ENCODE measurements at places on chromosomes 6 and 20. TPM values are rescaled to one million over a fixed set of nuclear protein-coding genes. Genes with fewer than 3 reads are reported as not detected.

- DNase-seq = no peak
Measured at GRCh38 chr6:159282421-159282820, 113.2 kb downstream of the FNDC1 start.

GRCh38 chr6:90304308-90304707, 7.7 kb upstream of the BACH2 start:
- no peak for DNase-seq

GRCh38 chr6:146770965-146771735, 172.4 kb downstream of the ADGB start:
- no peak for DNase-seq

DNA sequence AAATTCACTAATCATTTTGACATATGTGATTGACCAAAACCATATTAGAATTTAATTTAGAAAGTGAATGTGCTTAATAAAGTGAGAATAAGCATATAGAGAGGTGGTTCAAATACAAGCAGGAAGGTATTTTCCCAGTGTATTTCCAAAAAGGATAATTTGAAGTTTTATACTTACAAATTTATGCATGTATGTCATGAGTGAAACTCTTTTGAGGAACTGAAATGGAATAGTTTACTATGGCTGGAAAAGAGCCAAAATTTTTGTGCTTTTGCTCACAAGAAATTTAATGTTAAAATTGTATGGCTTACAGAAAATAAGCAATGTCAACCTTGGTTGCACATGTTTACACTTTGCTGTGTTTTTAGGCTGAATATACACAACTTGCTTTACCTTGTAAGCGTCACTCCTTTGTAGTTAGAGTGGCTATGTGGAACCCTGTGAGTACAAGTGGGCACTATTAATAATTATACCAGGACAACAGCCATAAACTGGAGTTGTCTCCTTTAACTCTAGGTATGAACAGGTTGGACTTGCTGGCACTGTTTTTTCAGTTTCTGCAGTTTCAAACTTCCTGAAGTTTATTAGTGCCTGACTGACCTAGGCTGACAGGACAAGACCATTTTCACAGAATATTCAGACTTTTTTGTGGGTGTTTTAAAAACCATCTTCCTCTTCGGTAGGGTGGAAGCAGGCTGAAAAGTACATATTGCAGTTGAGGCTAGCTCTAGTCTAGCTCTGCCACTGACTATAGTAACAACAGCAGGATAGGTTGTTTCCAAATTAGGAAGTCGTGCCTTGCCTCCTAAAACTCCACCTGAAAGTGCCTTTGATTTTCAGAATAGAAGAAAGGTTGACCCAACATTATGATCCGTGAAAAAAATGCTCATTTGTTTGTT, 6.0 kb downstream of the AFDN start:
- DNase-seq = no peak

The PIGT gene
- 94.3 TPM for total RNA-seq

GRCh38 chr6:42239736-42240375, 22.2 kb upstream of the MRPS10 start:
- no peak for DNase-seq

- DNase-seq = peak; percentile 49
Measured at GRCh38 chr6:106381881-106382280, 21.4 kb downstream of the CRYBG1 start.

The COX4I2 gene
- total RNA-seq = 4.0 TPM

DNA sequence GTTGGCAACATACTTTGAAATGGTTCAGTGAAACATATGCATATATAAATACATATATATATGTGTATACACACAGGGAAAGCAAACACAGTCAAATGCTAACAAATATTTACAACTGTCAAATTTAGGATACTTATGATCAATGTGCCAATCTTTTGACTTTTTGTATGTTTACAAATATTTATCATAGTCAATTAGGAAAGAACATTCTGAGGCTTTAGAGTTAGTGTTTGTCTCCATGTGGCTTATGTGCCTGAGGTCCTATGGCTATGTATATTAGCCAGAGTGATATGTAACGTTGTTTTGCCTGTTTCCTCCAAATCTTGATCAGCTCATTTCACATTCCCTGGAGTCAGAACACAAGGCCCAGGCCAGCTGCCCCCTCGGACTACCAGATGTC, 126.5 kb upstream of the MAN1A1 start:
- no peak for DNase-seq

The POM121L2 gene
- not detected for total RNA-seq

The GLP1R gene
- total RNA-seq = 0.36 TPM

DNA sequence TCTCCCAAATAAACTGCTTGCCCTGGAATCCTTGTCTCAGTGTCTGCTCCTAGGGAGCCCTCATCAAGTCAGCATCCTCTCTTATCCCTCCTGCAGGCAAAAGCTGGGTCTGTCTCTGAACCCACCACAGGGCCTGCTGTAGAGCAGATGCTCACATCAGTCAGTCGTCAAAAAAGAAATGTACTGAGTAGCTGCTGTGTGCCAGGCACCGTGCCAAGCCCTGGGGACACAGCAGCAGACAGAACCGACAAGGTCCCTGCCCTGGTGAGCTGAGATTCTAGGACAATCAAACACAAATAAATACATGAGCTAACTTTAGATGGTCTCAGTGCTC, 68.5 kb downstream of the EYA2 start:
- no peak for DNase-seq

- DNase-seq = no peak
Measured at GRCh38 chr6:44966449-44967092, 361.6 kb upstream of the RUNX2 start.

The BHLHE23 gene
- total RNA-seq = not detected

- DNase-seq = peak; percentile 48
Measured at GRCh38 chr6:119442776-119443184, 93.2 kb upstream of the MAN1A1 start.

The FRK gene
- total RNA-seq = 11.5 TPM

The C20orf202 gene
- total RNA-seq = 1.2 TPM

The GGTLC1 gene
- not detected for total RNA-seq

DNA sequence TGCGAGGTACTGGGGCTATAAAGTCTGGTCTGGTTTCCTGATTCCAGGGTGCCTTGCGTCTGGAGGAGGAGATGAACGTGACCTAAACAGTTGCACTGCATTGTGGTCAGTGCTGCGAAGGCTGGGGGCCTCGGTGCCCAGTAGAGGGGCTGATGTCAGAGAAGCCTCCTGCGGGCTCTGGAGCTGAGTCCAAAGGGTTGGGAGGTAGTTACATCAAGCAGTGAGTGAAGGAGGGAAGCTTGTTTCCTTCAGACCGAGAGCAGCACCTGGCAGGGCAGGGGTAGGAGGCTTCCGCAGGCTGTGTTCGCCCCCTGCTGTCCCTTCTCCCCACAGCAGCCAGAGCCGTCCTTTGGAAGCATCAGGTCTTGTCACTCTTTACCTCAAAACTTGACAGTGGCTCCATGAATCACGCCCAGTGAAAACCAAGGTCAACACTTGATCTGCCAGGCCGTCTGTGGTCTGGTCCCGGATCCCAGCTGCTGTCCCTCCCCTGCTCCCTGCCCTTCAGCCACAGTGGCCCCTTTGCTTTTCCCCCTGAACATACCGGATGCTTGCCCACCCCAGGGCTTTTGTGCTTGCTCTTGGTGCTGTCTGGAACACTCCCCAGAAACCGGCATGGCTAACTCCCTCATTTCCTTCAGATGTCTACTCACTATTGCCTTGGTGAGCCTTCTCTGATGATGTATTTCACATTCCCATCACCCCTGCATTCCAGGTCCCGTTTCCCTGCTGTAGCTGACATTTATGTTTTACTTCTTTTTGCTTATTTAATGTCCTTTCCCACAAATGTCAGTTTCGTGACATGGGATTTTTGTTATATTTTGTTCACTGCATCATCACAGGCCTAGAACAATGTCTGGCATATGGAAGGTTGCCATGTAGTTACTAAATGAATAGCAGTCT, 7.0 kb downstream of the DYNLRB1 start:
- peak; percentile 44 for DNase-seq

The DST gene
- total RNA-seq = 367 TPM

DNA sequence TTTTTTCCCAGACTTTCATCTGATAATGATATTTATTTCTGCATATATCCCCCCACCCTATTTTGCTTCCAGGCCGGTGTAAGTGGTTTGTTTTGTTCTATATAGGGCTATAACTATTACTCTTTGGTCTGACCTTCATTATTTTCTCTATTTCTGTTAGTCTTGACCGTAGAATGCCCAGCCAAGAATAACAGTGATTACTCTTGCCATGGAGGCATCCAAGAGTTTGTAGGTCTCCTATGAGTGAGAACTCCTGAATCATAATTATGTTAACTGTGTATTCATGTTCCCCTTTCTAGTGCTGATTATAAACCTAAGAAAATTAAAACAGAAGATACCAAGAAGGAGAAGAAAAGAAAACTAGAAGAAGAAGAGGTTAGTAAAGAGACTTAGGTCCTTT, 52.2 kb downstream of the TOP1 start:
- no peak for DNase-seq

DNA sequence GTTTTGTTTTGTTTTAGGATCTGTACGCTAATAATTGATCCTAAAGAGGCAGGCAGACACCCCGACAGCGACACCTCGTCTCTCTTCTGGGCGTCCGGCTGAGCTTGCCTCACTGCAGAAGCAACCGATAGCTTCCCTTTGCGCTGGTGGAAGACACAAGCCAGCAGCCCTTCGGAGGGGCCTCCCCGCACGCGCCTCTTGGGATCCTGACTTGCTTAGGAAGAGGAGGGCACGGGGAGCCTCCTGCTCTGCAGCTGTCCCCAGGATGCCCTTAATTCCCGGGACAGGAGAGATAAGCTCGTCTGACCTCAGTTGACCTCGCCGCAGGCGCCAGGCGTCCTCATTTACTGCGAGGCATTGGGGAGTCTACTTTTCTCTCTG, 94.0 kb downstream of the CD83 start:
- DNase-seq = peak; percentile 55

GRCh38 chr6:63558278-63558677, 14.0 kb upstream of the LOC128125822 start:
- no peak for DNase-seq

GRCh38 chr6:11609324-11610071, 71.9 kb downstream of the TMEM170B start:
- no peak for DNase-seq

GRCh38 chr6:116974526-116975316, 97.7 kb downstream of the RFX6 start:
- DNase-seq = no peak

GRCh38 chr20:10842116-10842515, 168.3 kb upstream of the JAG1 start:
- DNase-seq = no peak

DNA sequence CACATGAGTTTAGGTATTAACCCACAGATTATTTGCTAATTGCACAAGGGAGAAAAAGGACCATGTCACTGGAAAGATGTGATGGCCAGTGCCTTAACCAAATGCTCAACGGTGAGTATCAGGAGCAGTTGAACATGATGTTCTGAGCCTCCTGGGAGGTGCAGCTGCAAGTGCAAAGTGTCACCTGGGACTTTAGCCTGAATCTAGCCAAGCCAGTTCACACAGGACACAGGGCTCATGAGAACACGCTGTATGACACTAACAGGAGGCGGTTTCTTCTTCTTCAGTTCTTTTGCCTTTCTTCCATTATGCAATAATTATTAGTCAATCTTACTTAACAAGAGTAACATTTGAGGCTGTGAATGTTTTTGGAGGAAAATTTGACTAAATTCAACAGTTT, 225.3 kb downstream of the THBS2 start:
- DNase-seq = no peak

- DNase-seq = no peak
Measured at GRCh38 chr6:153207006-153207405, 75.9 kb upstream of the RGS17 start.

DNA sequence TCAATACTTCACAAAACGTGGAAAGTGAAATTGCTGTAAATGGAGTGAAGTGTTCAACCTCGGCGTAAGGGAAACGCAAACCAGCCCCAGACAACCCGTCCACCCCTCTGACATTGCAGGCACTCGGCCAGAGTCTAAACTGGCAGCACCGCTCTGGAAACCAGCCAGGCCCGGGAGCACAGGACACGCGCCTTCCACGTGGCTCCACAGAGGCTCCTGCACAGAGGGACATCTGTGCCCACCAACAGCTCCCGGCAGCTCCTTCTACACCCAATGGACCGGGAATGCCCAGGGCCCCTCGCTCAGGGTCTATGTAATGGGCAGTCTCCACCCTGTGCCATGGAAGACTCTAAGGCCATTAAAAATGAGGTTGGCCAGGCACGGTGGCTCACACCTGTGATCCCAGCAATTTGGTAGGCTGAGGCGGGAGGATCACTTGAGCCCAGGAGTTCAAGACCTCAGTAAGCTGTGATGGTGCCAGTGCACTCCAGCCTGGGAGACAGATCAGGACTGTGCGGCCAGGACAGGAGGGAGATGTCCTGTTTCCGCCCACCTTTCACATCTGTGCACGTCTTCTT, 3.4 kb upstream of the HELZ2 start:
- no peak for DNase-seq

GRCh38 chr20:6295127-6295866, 172.5 kb upstream of the FERMT1 start:
- no peak for DNase-seq

GRCh38 chr6:14059791-14060436, 57.7 kb upstream of the CD83 start:
- peak; percentile 69 for DNase-seq

- DNase-seq = no peak
Measured at GRCh38 chr6:228881-229651, 63.2 kb upstream of the DUSP22 start.

DNA sequence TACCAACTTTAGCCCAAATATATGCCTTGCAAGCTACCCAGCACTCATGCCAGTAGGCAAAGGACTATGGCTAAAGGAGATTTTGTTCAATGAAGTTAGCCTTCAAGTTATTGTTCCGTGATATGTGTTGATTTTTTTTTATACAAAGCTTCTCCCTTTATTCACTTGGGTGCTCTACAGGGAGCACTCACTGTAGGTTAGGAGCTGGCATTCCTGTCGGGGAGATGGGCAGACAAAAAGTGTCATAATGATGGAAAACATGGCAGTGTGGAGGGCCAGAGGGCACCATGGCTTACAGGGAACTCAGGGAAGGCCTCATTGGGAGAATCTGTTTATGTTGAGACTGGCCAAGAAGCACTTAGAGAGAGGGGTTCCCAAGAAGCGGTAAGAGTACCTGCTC, 292.4 kb downstream of the TSHZ2 start:
- DNase-seq = no peak

The CLPSL2 gene
- total RNA-seq = not detected

- DNase-seq = no peak
Measured at GRCh38 chr20:54620611-54621010, 145.2 kb downstream of the DOK5 start.

DNA sequence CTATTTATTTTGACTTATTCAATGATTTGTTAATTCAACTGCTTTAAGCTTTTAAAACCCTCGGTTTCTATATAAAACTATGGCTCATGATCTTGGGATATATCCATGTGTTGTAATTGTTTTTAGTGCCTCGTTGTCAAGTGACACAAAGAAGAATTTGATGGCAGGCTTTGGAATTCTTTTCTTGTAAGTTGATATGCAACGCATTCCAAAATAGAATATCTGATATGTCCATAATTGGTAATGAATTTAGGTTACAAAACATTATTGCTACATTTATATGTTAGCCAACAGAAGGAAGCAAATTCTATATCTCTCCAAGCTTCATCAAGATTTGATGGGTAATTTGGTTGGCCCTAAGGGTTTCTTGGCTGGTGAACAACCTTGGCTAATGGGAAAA, 220.4 kb upstream of the RIMS1 start:
- DNase-seq = no peak

The TREM2 gene
- 9.4 TPM for total RNA-seq

The LAMA4 gene
- 54.7 TPM for total RNA-seq

GRCh38 chr20:51463560-51463959, 79.0 kb downstream of the NFATC2 start:
- no peak for DNase-seq

The ISM1 gene
- 8.4 TPM for total RNA-seq
